Pericardium fibroblast (primary cell): ENCODE measurements at places on chromosomes 11 and 22. TPM values are rescaled to one million over a fixed set of nuclear protein-coding genes. Genes with fewer than 3 reads are reported as not detected.

The UBQLN3 gene
- total RNA-seq, result not detected in 2 replicates

The CCDC15 gene
- 1.0 and 1.1 TPM in 2 replicates for total RNA-seq

The PDGFB gene
- total RNA-seq, result 5.3 and 9.2 TPM in 2 replicates

The GGA1 gene
- 27.5 and 30.8 TPM in 2 replicates for total RNA-seq

The ZDHHC13 gene
- 9.6 and 17.8 TPM in 2 replicates for total RNA-seq

The ELMOD1 gene
- 0.47 TPM in 1 of 2 replicates, not detected in the other for total RNA-seq

The MN1 gene
- 37.7 and 43.8 TPM in 2 replicates for total RNA-seq

The TMEM135 gene
- total RNA-seq, result 14.7 and 22.1 TPM in 2 replicates

The MS4A15 gene
- not detected in 2 replicates for total RNA-seq

The MAJIN gene
- total RNA-seq, result not detected in 2 replicates

The USP2 gene
- total RNA-seq, result 0.58 TPM in 1 of 2 replicates, not detected in the other

The RFPL1 gene
- total RNA-seq, result not detected in 2 replicates

The OR56B1 gene
- not detected in 2 replicates for total RNA-seq

The RANGAP1 gene
- 21.6 and 32.6 TPM in 2 replicates for total RNA-seq

The NLRP14 gene
- not detected in 2 replicates for total RNA-seq

The PGA3 gene
- not detected in 2 replicates for total RNA-seq

The HTATIP2 gene
- total RNA-seq, result 16.1 and 33.7 TPM in 2 replicates

The SORL1 gene
- total RNA-seq, result 0.09 and 0.23 TPM in 2 replicates

The PANX3 gene
- total RNA-seq, result not detected in 2 replicates
